Activated CD8-positive, alpha-beta memory T cell treated with anti-CD3 and anti-CD28 coated beads for 4 hours (primary cell): ENCODE measurements at places on chromosomes 4 and X.

DNA sequence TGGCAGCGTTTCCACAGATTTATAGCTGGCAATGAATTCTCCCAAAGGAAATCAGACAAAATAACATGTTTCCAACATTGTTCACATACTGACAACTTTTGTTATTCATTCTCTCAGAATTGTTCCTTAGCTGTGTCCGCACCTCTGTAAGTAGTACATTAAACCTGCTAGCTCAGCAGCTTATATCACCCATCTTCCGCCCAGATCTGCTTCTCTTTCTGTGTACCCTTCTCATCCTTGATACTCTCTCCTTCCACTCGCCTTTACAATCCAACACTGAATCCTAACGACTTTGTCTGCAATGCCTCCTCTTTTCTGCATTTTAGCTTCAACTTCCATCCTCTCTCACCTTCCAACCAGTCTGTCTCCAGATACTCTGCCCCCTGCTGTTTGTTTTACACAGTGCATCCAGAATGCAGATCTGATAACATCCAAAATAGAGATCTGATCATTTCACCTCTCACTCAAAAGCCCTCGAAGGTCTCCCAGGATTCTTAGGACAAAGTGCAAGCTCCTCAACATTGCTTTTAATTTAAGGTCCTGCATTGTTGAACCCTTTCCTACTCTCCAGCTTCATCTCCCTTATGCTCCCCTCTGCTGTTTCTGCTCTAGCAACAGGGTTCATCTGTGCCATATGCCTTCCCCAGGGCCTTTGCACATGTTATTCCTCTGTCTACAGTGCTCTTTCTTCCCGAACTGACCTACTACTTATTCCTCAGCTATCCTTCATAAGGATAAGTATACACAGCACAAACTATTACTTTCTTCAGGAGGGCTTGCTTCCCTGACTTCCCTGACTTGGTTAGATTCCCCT lies 67.3 kb upstream of the VBP1 start:
- no peak for DNase-seq

GRCh38 chrX:151974336-151975227 lies at the start of gene GABRE:
Gene GABRE (minus strand): TSS chrX:151974676. CDS start chrX:151974625, 51 bp downstream.
- DNase-seq: no peak

DNA sequence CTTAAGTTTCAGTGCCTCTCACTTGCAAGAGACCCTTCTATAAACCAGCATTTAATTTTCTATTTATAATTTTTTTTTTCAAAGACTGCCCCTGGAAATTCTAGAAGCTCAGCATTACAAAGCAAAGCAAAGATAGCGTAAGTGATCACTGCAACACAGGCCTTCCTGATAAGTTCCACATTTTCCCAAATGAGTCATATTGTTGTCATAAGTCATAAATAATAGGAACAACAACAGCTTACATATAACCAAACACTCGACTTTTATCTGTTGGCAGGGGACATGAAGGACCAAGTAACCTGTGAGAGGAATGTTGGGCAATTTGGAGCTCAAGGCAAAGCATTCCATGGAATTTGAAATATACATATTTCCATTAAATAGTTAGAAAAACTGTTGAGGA lies 815.5 kb downstream of the DMD start:
- DNase-seq: no peak

GRCh38 chrX:124910611-124911010 lies 409.1 kb upstream of the TEX13C start:
- DNase-seq: no peak

DNA sequence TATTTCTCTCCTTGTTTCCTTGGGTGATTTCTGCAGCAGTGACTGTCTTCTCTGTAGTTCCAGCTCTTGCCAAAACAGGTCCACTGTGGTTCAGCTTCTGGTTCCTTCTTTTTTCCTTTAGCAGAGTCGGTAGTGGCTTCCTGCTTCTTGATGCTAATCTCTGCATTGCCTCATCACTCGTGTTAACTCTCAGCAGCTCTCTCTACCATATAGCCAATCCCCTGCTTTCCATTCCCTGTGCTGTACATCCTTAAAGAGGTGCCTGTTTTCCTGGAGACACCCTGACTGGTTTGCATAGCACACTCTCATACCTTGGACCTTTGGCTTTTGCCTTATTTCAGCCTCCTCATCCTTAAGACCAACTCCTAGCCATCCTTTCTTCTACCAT lies 191.2 kb upstream of the LNX1 start:
- DNase-seq: no peak

GRCh38 chrX:120463241-120463640 lies 5.9 kb downstream of the LAMP2 start:
- no peak for DNase-seq

DNA sequence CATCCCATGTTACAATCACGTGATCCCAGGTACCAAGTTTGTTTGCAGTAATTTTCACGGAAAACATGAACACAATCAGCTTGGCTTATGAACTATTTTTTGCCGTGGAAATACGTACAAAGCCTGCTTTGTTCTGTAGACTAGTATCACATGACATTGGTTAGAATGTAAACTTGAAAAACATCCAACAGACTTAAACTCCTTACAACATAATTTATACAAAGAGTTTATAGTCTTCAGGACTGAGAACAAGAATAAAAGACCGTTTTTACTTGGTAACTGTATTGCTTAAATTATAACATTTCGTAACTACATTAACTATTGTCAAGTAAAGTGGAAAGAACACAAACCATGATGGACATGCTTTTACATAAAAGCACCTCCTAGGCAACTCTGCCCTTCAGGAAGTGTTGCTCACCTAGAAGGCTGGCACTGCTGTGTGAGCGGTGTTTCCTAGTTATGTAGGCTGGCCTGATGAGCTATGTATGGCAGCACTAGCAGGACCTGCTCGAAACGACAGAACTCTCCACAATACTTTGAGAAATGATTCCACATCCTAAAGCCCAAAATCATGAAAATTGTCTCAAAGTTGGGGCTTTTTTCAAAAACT lies 41.8 kb upstream of the WDR1 start:
- DNase-seq: no peak

GRCh38 chr4:11469650-11470437 lies 41.1 kb upstream of the HS3ST1 start:
- DNase-seq: no peak

- DNase-seq: no peak
Measured at GRCh38 chrX:109818976-109819375, 85.9 kb upstream of the ACSL4 start.

DNA sequence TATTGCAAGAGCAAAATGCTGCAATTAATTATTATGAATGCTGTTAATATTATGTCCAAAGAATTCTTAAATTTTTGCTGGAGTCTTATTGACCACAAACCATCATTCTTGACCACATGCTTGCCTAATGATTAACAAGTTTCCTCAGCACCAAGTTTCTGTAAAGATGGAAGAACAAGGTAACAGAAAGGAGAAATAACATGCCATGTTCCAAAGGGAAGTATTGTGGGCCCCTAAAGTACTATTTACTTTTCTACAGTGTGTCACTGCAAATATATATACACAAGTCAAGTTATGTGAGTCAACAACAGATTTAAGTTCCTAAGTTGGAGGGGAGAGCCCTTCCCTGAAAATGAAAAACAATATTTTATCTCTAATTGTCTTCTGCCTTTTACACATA lies 20.6 kb downstream of the FAM47E start:
- no peak for DNase-seq

DNA sequence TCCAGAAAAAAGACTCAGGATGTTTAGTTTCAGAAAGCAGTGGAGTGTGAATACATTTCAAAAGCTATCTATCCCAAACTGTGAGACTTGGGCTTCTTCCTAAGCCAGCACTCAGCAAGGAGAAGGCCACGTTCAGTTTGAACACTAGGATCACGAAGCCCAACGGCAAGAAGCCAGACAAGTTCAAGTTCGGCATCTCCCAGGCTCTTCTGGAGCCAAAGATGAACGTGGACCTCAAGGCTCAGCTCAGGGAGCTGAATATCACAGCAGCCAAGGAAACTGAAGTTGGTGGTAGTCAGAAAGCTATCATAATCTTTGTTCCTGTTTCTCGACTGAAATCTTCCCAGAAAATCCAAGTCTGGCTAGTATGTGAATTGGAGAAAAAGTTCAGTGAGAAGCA lies 7.6 kb downstream of the PLAC1 start:
- DNase-seq: no peak

- no peak for DNase-seq
Measured at GRCh38 chrX:115017455-115017854, at the start of gene IL13RA2. Gene IL13RA2 (minus strand): TSS chrX:115017616. CDS start chrX:115017269, 347 bp downstream.

DNA sequence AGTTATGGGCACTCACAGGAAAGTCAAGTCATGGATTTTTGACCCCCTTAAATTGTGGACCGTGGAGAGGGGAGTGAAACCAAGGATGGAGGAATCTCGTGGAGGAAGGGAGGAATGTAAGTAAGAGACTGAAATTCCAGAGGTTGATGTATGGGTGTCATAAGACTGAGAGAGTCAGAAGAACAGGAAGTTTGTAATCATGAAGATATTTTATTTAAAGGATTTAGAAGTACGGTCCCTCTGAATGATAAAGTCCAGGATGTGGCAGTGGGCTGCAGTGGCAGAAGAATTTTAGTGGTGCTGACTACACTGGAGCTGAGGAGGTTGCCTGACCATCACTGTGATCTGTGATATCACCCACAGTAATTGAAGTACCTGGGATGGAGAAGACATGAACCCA lies 57.8 kb downstream of the DCLK2 start:
- no peak for DNase-seq

GRCh38 chr4:81814987-81815541 lies 343.4 kb upstream of the RASGEF1B start:
- DNase-seq: no peak

- DNase-seq: no peak
Measured at GRCh38 chrX:84123585-84123984, 64.4 kb downstream of the RPS6KA6 start.

DNA sequence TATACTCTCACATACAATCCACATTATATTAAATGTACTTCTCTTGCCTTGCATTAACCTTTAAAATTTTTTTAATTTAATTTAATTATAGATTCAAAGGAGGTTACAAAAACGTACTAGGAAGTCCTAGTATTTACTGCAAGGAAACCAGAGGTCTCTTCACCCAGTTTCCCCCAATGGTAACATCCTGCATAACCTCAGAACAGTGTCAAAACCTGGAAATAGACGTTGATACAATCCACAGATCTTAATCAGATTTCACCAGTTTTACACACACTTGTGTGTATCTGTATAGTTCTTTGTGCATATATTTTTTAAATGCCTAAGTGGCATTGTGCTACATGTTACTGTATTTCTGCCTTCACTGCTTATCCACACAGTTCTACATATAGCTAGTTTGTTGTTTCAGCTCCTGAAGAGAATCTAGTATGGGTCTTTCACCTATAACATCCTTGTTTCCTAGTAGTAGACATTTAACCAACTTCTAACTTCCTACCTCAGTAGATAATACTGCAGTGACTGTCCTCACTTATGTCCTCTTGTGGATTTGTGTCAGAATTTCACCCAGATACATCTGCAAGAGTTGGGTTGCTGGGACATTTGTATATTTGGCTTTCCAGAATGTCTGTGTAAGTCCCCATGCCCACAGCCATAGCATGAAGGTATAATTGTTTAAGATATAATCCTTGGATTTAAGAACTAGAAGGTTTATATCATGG lies 103.2 kb downstream of the NFKB1 start:
- no peak for DNase-seq

DNA sequence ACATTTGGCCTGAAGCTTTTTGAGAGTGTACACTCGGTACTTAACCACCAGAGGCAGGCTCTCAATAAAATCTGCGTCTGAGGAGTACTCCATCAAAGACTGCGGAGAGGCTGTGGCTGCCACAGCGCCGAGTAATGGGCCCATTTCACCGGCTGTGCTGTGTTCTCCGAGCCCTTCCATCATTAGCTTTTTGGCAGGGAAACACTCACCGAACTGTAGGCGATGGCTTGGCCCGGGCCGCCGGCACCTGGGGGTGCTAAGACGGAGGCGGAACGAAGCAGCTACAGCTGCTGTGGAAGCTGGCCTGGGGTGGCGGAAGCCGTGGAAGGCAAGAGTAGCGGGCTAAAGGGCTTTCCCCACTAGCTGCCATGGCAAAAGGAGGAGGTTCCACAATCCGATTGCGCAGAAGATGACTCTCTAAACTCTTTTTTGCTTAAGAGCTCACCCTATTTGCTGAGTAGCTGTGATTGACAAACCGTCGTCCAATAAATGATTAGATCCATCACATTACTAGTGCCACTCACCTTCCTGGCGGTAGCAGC lies 48.5 kb upstream of the PABPC1L2A start:
- DNase-seq: no peak

DNA sequence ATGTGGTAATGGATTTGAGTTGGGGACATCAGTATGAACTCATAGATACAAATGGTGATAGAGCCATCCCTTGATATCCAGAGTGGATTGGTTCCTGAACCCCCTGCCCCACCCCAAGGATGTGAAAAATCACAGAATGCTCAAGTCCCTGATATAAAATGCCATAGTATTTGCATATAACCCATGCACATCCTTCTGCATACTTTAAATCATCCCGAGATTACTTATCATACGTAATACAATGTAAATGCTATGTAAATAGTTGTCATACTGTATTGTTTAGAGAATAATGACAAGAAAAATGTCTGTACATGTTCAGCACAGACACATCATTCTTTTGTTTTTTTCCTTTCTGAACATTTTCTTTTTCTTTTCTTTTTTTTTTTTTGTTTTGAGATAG lies 18.9 kb upstream of the SEPTIN11 start:
- DNase-seq: no peak

DNA sequence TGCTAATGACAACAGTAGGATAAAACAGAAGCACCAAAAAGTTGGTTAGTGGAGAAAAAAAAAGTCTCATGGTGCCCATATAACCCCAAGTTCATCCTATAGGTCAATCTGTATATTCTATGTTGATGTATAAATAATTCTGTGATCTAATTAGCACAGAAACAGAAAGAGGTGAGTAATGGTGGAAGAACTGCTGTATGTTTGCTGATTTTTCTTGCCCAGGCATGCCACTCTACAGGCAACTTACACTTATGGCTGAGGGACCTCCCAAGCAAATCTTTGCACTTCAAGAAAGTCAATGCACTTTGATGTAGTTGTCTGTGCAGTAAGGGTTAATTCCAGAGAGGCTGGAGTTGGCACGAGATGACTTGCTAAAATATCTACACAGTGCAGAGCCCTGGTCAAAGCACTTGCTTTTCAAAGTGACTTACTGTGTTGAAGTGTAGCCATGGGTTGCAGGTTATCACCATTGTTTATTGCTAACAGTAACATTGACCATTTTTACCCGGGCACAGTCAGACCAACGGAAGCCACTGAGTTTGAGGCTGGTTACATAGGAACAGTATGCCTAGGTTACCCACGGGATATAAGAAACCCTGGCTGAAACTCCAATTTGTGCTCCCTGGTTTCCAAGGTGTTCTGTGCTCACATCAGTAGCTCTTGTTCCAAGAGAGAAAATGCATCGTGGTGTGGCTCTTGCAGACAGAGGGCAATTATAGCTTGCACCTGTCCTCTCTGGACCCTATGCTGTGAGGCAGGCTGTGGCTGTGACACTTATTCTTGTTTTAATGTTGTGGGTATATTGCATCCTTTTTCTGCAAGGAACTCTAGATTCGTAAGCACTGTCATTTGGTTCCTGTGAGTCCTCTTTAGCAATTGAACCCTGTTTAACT lies 141.3 kb upstream of the FTHL17 start:
- no peak for DNase-seq

GRCh38 chr4:107276052-107276451 lies 239.9 kb upstream of the DKK2 start:
- no peak for DNase-seq

- DNase-seq: no peak
Measured at GRCh38 chr4:100082852-100083251, 107.4 kb downstream of the DDIT4L start.
